NCI-H345 (cell line): ENCODE measurements at places on chromosomes 3 and 15.
A peak's percentile ranks its signal among the peaks of the same experiment; 100 is the strongest.

DNA sequence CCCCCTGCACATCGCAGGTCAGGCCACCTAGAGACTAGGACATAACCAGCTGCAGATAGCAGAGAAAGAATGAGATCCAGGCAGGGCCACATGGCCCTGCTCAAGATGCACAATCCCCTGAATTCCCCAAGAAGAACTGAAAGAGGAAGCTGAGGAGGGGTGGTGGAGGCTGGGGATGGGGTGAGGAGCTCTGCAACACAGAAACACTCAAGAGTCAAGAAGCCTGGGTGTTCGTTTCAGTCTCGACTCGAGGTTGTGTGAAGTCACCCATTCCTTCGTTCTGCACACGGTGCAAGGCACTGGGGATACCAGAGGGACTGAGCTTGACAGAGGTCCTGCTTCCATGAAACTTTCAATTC lies 62.0 kb downstream of the TLE3 start:
- DNase-seq = no peak

GRCh38 chr3:41323467-41324155 lies 124.3 kb downstream of the CTNNB1 start:
- peak; percentile 62 for DNase-seq

DNA sequence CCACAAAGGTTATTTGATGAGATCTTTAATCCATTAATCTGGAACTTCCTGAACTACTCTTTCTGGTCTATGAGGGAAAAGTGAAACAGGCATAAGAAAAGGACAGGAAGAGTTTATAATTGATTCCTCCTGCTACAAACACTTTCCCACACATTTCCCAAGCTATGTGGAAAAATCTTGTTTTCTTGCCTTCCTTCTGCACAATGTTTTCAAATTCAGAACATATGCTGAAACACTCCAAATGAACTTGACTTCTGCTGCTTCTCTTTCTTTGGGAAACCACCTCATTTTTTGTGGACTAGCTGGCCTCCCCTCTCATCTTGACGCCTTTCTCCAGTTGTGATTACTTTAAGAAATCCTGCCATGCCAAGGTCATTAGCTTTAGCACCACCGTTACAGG lies 100.7 kb upstream of the PTPRG start:
- DNase-seq = no peak

- DNase-seq = no peak
Measured at GRCh38 chr3:139299261-139300132, 44.3 kb upstream of the MRPS22 start.

DNA sequence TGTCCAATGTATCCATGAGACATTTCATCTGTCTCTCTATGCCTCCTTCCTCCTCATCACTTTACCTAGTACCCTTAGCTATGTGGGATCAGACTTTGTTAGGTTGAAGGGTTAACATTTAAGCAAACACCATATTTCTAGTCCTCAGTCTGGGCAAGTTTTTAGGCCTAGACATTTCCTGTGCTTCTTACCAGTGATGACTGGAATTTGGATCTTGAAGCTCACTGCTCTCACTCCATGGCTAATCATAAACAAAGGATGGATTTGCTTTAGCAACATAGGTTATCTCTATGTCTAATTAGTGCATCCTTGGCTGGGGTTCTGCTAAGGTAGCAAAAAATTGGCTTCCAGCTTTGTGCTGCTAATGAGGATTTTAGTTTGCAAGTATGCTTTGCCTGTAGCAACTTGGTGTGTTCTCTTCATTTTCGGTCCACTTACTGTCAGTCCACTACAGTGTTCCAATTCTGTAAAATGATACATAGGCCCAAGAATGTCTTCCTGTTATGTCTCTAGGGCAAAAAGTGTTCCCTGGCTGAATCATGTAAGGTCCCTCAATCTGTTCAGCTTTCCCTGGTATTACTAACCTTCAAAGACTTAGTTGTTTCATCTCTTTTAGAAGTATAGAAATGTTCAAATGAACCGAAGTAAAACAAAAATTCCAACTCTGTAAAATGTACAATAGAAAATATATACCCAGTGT lies 615.4 kb downstream of the CADM2 start:
- DNase-seq = no peak

DNA sequence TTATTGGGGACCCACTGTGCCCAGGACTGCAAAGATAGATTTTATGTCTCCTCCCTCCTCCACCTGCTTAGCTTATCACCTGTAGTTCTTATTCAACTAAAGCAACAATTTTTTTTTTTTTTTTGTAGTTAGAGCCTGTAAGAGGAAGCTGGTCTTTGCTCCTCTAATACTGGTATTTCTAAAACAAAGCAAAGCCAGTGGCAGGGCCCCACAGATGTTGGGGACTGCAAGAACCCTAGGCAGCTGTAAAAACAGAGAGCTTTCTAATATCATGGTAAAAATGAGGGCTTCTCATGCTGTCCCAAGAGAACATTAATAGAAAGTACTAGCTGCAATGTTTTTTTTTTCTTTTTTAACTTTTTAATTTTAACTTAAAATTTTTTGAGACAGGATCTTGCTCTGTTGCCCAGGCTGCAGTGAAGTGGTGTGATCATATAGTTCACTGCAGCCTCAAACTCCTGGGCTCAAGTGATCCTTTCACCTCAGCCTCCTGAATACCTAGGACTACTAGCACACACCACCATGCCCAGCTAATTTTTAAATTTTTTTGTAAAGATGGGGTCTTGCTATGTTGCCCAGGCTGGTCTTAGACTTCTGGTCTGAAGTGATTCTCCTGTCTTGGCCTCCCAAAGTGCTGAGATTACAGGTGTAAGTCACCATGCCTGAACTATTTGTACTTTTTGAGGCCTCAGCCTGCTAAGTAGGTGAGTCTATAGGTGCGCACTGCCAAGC lies 27.1 kb downstream of the SPATA12 start:
- no peak for DNase-seq

GRCh38 chr15:36632226-36632625 lies 52.8 kb downstream of the CDIN1 start:
- DNase-seq = no peak

DNA sequence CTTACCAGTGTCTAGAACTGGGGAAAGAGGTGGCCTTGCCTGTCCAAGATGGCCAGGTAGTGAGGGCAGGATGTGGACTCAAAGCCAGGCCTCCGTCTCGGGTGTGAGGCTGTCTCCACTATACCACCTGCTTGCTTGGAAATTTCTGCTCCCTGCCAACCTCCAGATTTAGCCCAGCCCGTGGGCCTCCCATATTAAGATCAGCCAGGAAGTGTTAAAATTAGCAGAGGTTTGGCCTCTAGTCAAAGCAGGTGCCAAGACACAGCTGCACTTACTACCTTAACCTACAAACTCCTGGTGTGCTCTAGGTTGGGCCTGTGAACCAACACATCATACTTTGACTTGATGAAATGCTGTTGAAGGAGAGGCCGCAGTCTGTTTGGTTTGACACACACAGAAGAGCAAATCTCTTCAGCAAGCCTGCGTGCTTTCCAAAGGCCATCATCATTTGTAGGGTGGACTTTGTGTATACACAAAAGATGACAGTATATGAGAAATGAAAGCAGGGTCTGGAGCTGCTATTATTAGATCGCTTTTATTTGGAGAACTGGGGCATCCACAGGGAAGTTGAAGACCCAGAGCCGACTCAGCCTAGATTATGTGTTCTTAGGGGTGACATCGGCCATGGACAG lies 206.5 kb downstream of the XXYLT1 start:
- no peak for DNase-seq

GRCh38 chr3:32705232-32705631 lies 20.2 kb downstream of the CNOT10 start:
- DNase-seq = no peak

GRCh38 chr15:61327019-61327631 lies 98.0 kb upstream of the RORA start:
- DNase-seq = peak; percentile 93

- no peak for DNase-seq
Measured at GRCh38 chr15:80946576-80946975, 43.0 kb downstream of the MESD start.

DNA sequence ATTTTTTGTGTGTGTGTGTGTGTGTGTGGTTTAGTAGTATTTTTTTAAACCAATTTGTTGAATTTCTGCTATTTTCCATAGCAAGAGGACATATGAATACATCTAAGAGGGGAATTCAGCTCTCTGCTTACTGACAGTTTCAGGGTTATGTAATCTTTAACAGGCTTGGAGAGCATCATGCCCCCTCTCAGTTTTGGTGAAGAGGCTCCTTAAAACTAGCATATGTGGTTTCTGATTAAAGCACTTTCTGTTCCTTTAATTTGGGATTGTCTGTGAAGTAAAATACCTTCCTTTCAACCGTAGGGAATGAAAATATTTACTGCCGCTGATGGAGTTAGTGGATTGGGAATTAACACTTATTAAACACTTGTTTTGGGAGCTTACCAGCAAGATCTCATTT lies 19.4 kb upstream of the NFKBIZ start:
- no peak for DNase-seq

DNA sequence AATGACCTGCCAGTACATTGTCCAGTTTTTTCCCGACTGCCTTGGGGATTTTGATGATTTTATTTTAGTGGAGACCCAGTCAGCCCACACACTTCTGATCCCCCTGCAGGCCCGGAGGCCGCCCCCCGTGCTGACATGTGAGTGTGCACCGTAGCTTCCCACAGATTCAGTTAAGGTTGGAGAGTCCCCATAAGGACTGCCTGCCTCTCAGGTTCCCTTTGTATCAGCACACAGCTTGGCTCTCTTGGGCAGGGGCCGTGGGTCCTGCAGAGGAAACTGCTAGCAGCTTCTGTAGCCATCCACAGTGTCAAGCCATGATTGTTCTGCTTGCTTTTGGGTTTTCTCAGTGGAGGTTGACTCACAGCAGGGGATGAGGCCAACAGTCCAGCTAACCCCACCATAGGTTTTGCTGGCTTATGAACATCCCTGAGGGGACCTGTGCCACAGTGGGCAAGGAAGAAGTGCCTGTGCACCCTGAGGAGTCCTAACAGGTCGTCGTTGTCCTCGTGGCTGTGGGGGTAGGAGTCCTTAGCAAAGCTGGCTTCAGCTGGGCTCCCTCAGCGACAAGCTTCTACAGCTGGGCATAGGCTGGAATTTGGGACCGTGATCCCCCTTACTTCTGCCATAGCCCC lies 46.4 kb downstream of the DLEC1 start:
- no peak for DNase-seq

DNA sequence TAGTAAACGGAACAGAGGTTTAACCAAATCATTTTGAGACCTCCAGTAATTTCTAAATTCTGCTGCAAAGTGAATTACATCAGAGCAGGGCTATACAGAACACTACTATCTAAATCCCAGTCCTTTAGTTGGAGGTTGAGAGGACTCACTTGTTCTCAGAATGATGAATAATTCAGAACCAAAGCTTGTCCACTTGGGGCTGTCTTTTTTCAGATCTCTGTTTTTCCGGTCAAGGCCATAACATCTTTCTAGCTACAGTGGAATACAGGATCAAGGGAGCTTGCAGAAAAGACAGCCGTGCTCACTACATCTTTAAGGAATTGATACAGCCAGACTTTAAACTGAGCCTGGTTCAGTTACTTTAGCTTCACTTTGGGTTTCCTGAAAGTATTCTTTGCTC lies 194.5 kb downstream of the EFHB start:
- no peak for DNase-seq

GRCh38 chr3:151394611-151395010 lies 10.1 kb upstream of the P2RY12 start:
- DNase-seq = no peak

- no peak for DNase-seq
Measured at GRCh38 chr15:63196842-63197241, 7.4 kb downstream of the RAB8B start.

- DNase-seq = no peak
Measured at GRCh38 chr3:181722766-181723425, 11.2 kb downstream of the SOX2 start.

DNA sequence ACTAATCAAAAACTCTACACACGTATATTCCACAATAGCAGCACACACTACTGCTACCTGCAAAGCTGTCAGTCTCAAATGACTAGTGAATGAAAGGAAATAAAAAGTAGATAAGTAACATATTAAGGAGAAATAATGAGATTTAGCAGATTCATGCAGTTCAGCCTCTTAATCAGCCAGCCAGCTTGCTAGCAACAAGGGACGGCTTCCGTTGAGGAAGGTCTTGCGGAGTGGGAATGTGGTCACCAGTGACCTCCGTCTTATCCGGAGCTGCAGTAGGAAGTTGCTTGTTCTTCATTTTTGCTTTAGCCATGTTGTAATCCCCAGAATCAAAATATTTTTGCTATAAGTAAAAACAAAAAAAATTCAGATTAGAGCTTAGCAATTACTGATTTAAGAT lies 17.1 kb downstream of the ARPP19 start:
- no peak for DNase-seq

GRCh38 chr3:162776148-162776547 lies 1279.5 kb downstream of the OTOL1 start:
- no peak for DNase-seq

GRCh38 chr3:2511356-2511755 lies 412.7 kb downstream of the CNTN4 start:
- peak; percentile 87 for DNase-seq

GRCh38 chr3:77524946-77525682 lies 485.2 kb downstream of the ROBO2 start:
- no peak for DNase-seq

- no peak for DNase-seq
Measured at GRCh38 chr3:109070211-109070610, 47.7 kb downstream of the MORC1 start.

GRCh38 chr3:61409638-61410037 lies 151.7 kb upstream of the PTPRG start:
- DNase-seq = no peak

DNA sequence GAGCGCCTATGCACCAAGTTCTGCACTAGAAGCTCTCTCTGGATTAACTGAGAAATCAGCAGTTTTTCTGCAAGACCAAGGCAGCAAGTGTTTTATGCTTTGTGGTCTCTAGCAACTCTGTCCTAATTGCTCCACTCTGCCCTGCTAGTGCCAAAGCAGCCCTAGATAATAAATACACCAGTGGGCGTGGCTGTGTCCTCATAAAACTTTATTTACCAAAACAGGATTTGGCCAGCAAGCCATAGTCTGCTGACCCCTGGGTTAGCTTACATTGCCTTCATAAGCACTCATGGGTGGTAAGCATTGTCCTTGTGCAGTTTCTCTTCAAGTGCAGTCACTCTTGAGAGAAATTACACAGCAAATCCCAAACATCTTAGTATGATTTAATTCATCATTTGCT lies 30.7 kb upstream of the SLC24A5 start:
- DNase-seq = peak; percentile 27

GRCh38 chr3:4799266-4800256 lies 179.7 kb upstream of the BHLHE40 start:
- DNase-seq = no peak

DNA sequence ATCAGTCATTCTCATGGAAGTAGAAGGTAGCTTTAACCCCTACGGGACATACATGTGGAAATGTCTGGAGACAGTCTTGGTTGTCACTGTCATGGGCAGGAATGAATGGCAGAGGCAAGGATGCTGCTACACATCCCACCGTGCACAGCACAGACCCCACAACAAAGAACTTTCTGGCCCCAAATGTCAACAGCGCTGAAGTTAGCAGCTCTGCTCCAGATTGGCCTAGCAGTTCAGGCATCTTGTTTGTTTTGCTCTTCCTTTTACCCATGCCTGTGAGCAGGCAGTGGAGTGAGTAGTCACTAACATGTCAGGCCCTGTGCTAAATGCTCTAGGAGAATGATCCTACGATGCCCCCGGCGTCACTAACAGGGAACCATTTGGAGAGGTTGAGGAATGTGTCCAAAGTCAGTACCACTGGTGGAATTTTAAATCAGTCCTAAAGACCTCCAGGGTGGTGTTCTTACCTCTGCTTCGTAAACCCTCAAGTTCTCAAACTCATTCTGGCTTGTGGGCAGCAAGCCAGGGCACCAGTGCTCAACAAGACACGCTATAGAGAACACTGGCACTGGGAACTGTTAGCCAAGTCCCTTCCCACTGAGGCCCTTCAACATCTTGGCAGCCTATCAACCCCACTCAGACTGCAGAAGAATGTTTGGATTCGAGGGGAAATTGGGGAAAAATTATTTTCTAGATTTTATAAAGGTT lies 142.2 kb downstream of the FOXP1 start:
- no peak for DNase-seq
